ENCODE measurements at places on chromosomes 13 and 19. TPM values are rescaled to one million over a fixed set of nuclear protein-coding genes. Genes with fewer than 3 reads are reported as not detected.

Gene ZNF492
- 0.17 TPM for total RNA-seq

Gene URAD
- total RNA-seq, result not detected

DNA sequence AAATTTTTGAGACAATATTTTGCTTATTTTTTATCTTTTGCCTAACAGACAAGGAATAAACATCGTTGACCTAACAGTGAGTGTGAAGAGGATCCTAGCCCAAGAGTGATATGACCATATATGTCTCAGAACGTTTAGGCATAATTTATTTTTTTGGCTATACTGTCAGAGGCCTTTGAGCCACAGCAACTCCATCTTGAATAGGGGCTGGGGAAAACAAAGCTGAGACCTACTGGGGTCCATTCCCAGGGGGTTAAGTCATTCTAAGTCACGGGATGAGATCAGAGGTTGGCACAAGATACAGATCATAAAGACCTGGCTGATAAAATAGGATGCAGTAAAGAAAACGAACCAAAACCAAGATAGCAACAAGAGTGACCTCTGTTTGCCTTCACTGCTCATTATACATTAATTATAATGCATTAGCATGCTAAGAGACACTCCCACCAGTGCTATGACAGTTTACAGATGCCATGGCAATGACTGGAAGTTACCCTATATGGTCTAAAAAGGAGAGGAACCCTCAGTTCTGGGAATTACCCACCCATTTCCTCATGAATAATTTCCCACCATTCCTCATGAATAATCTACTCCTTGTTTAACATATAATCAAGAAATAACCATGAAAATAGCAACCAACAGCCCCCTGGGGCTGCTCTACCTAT, 510.9 kb upstream of the PCDH9 start:
- no peaks in the 10 kb centered on the region for H3K36me3 ChIP-seq
- H3K4me1 ChIP-seq, result peaks cover 53% of the 10 kb centered on the region
- peak overlapping the region; percentile 51 for H3K27ac ChIP-seq
- no peak for DNase-seq
- H3K27me3 ChIP-seq, result no peaks in the 10 kb centered on the region

DNA sequence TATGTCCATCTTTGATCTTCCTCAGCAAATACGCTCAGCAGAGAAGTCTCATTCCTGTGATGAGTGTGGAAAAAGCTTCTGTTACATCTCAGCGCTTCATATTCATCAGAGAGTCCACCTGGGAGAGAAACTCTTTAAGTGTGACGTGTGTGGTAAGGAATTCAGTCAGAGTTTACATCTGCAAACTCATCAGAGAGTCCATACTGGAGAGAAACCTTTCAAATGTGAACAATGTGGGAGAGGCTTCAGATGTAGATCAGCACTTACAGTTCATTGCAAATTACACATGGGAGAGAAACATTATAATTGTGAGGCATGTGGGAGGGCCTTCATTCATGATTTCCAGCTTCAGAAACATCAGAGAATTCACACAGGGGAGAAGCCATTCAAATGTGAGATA, 5.7 kb upstream of the ZNF284 start:
- peaks cover 7% of the 10 kb centered on the region for H3K27me3 ChIP-seq
- H3K36me3 ChIP-seq, result peaks cover 70% of the 10 kb centered on the region
- no peak overlapping the region for H3K4me3 ChIP-seq
- no peak overlapping the region for H3K27ac ChIP-seq
- peaks cover 4% of the 10 kb centered on the region for H3K4me1 ChIP-seq

DNA sequence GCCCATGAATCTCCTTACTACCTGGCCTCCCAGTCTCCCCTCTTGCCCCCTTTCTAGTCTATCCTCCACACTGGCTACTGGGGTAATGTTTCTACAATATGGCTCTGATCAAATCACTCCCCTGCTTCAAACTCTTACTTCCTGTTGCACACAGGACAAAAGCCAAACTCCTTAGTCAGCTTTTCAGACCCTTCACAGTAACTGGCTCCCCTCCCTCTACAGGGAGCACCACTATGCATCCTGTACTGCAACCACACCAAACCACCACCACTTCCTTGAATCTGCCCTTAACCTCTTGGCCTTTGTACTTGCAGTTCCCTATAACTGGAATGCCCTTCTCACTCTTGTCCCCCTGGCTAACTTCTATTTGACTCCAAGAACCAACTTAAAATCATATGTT, 32.2 kb downstream of the DEDD2 start:
- H3K27me3 ChIP-seq, result peaks cover 20% of the 10 kb centered on the region
- no peak overlapping the region for H3K4me3 ChIP-seq
- no peak overlapping the region for H3K27ac ChIP-seq
- no peaks in the 10 kb centered on the region for H3K36me3 ChIP-seq
- no peak for DNase-seq
- H3K4me1 ChIP-seq, result peaks cover 8% of the 10 kb centered on the region

GRCh38 chr19:2050991-2051772, at the start of gene MKNK2:
TSS of gene MKNK2 (minus strand) at chr19:2051244. CDS start at chr19:2050851, 393 bp downstream.
- peak within 1 kb of the TSS; percentile 70 for H3K4me3 ChIP-seq
- peaks cover 11% of the 10 kb centered on the region for H3K4me1 ChIP-seq
- H3K27me3 ChIP-seq, result no peaks in the 10 kb centered on the region
- no peaks in the 10 kb centered on the region for H3K36me3 ChIP-seq
- peak within 1 kb of the TSS; percentile 92 for H3K27ac ChIP-seq
- peak; percentile 93 for DNase-seq

DNA sequence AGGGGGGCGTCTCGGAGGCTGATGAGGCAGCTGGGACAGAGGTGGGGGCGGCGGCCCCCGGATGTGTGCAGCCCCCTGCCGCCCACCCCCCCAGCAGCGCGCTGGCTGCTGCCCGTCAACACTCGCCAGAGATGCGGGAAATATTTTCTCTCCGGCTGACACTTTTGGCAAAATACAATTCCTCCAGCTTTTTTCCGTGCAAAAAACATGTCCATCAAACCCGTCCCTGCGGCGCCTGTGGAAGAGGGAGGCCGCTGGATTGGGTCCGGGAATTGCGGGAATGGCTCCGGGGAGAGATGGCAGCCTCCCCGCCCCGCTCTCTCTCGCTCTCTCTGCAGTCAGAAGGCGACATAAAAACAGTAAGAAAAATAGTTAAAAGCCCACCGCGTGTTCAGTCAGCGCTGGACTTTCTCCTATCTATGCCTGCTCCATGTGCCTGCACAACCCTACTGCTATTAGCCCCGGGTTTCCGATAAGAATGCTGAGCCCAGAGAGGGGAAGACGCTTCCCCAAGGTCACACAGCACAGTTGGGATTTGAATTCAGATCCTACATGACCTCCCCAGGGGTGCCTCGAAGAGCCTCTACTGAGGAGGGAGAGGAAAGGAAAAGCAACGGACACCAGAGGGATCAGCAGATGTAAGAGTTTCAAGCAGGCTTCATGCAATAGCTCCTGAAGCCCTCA, 23.2 kb downstream of the ZNRF4 start:
- peaks cover 5% of the 10 kb centered on the region for H3K36me3 ChIP-seq
- H3K27me3 ChIP-seq, result peaks cover 27% of the 10 kb centered on the region
- DNase-seq, result no peak
- no peak overlapping the region for H3K27ac ChIP-seq

DNA sequence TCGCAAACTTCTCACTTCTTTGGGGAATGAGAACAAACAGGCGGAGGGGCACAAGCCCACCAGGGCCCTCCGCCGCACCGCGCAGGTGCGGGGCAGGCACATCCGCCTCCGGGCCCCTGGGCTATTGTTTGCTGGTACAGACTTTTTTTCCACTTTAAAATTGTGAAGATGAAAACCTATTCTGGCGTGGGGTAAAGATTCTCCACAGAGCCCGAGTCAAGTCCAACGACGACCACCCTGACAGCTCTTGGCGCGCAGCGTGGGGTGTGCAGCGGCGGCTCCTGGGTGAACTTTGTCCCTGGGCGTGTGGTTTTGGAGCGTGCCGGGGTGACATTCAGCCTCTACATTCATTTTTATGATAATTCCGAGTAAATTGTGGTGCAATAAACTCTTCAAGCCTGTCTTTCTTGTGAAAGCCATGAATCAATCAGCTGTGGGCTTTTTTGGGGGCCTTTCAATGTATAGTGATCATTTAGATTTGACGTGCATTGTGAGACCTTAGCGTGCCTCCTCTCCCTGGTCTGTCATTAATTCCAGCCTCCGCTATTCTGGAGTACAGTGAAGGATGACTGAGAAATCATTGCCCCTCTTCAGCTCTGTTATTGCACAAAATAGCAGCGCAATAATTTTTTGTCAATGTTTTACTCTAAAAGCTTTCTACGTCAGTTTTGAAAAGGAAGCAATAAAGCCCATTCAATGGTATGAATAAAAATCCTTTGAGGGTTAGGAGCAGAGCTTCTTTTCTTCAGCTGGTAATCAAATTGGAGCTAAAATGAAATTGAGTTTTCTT, 90.0 kb downstream of the TEX29 start:
- H3K4me1 ChIP-seq, result peaks cover 23% of the 10 kb centered on the region
- no peak overlapping the region for H3K27ac ChIP-seq
- H3K4me3 ChIP-seq, result no peak overlapping the region

DNA sequence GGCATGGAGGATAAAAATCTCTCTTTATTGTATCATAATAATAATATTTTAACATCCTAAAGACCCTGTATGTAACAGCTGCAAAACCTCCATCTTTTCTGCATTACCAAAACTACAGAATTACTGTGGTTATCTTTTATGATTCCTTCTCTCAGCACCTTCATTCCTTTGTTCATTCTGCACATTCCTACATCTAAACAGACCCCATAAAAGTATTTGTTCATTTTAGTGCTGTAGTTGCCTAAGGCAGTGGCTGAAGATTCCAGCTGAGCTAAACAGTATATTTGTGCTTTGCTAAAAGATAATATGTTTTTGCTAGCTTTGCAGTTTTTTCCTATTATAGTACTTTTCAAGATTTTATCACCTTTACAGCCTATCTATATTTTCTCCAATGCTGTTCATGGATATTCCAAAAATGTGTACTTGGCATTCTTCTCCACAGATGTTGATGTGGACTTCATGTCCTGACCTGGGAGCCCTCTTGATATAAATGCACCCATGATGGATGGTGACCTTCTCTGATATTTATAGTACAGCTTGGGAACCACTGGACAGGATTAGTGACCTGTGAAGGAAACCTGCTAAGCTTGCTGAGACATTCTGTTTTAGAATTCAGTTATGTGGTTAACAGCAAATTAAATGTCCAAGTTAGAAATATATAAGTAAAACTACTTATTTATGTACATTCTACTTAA, 2832.9 kb upstream of the PCDH20 start:
- DNase-seq, result no peak
- H3K36me3 ChIP-seq, result no peaks in the 10 kb centered on the region
- no peak overlapping the region for H3K27ac ChIP-seq
- no peak overlapping the region for H3K4me3 ChIP-seq

DNA sequence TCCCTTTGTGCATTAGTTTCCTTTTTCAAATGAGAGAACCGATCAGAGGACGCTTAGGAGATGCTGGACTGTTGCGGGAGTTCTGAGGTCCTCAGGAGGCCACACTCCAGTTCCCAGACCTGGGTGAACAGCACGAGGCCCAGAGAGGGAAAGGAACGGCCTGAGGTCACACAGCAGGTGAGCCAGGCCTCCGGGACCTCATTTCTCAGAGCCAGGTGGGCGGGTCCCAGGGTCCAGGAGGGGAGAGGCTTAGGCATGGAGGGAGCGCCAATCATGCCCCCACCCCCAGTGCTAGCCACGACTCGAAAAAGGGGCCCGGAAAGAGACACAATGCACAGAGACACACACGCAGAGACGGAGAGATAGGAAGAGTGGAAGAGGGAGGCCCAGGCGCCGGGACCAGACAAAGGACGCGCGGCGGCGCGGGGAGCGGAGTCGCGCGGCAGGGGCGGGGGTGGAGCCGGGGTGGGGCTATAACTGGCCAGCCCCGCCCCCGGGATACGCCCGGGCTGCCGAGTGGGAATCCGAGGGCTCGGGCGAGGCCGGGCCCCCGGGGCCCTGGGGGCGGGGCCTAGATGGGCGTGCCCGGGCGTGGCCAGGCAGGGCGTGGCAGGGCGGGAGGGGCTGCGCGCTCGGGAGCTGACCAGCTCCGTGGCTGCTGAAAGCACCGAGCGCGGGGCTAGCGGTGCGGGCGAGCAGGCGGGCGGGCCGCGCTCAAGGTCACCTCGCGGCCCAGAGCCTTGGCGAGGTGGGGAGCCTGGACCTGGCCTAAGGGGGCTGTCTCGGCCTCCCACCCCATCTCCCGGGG, 1.6 kb downstream of the ELAVL3 start:
- H3K27ac ChIP-seq, result no peak overlapping the region
- no peaks in the 10 kb centered on the region for H3K36me3 ChIP-seq
- peaks cover 13% of the 10 kb centered on the region for H3K4me1 ChIP-seq
- peaks cover 55% of the 10 kb centered on the region for H3K27me3 ChIP-seq
- peak; percentile 93 for DNase-seq

DNA sequence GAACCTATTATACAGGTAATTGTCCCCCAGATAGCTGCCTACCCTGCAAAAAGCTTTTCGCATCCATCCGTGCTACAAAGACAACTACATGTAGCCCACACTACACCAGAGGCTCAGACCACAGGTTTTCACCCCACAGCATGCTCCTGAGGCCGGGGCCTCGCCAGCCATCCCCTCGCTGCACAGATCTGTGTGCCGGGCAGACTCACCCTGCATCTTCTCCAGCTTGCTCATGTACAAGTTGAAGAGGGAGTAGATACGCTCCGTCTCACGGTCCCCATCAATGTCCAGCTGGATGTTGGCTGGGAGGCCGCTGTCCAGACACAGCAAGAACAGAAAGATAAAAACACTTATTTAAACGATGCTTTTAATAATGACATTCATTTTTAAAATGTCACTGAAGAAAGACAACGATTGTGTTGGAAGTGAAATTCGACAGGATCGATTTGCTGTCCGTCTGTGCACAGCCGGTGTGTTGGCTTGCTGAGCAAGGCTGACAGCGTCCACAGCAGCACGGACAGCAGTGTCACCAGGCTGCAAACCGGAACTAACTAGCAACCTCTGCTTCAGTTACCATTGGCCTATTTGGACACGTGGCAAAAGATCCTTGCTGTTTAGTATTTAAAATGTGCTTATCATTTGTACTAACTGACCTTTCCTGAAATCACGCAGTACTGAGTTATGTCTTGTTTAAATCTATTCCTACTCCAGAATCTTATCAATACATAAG, 18.6 kb upstream of the C13orf46 start:
- H3K4me1 ChIP-seq, result no peaks in the 10 kb centered on the region
- no peaks in the 10 kb centered on the region for H3K27me3 ChIP-seq
- peak overlapping the region; percentile 41 for H3K27ac ChIP-seq
- H3K36me3 ChIP-seq, result peaks cover 39% of the 10 kb centered on the region
- no peak overlapping the region for H3K4me3 ChIP-seq
- DNase-seq, result no peak

DNA sequence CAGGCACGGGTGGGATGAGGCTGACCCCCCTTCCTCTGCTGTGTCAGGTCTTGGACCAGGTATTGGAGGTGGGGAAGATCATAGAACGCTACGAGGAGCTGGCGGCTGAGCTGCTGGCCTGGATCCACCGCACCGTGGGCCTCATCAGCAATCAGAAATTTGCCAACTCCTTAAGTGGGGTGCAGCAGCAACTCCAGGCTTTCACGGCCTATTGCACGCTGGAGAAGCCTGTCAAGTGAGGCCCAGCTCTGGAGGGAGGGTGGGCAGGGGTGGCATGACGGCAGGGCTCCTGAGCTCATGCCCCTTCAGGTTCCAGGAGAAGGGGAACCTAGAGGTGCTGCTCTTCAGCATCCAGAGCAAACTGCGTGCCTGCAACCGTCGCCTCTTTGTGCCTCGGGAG, 35.3 kb downstream of the SPTBN4 start:
- H3K36me3 ChIP-seq, result no peaks in the 10 kb centered on the region
- no peak for DNase-seq
- H3K4me1 ChIP-seq, result no peaks in the 10 kb centered on the region
- H3K27me3 ChIP-seq, result peaks cover 57% of the 10 kb centered on the region
- H3K27ac ChIP-seq, result no peak overlapping the region

Data from WTC11 (cell line).